GM19239 (cell line): ENCODE measurements at places on chromosomes 7 and 10.

GRCh38 chr7:27784399-27785053 lies 44.6 kb downstream of the TAX1BP1 start:
- no peak for DNase-seq

GRCh38 chr7:29214056-29214455 lies 19.5 kb downstream of the CHN2 start:
- no peak for DNase-seq

DNA sequence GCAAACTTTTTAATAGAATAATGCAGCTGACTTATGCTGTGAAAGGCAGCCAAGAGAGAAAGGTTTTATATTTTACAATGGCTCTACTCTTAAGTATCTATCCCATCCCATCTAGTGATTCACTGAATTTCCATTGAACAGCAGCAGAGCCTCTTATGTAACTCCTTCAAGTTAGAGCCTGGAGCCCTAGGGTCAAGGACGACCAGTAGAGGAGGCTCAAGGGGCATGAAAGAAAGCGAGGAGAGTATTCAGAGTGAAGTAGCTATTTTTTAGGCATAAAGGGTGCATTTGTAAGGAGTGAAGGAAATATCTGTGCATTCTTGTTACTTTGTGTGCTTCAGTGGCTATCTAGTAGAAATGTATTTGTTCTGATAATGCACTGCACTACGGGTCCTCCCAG lies 180.2 kb upstream of the TPK1 start:
- DNase-seq = no peak

DNA sequence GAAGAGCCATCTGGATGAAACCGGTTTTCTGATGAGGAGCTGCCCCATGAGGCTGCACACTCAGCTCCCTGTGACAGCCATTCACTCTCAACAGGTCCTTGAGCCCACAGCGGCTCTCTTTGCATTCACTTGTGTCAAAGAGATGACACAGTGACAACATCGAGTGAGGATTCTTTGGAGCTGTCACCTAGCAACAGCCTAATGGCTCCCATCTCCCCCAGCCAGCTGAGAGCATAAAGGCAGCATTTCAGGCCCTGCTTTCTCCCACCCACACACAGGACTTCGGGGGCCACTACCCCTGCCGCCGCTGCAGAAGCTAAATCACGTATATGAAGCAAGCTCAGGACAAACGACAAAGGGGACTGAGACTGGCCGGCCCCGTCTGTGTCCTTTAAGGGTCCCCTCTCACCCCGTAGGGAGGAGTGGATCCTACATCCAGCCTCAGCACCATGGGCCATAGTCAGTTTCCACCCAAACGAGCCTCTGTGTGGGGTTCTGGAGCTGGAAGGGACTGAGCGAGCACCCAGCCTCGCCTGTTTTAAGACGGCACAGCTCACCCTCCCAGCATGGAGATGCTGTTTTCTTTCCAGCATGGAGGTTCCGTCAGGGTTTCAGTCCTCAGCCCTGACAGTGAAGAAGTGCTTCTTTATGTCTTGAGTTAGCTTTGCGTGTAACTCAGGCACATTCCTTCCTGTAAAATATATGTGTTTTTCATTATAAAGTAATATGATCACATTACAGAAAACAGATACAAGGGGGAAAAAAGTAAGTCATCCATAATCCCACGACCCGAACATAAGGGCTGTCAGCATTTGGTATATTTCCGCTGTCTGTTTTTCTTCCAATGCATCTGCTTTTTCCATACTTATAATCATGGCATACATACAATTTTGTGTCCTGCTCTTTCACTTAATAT lies 4.9 kb downstream of the CPA4 start:
- DNase-seq = no peak

- DNase-seq = no peak
These were observed 25.0 kb upstream of the CALN1 start for GRCh38 chr7:72437061-72437585.

DNA sequence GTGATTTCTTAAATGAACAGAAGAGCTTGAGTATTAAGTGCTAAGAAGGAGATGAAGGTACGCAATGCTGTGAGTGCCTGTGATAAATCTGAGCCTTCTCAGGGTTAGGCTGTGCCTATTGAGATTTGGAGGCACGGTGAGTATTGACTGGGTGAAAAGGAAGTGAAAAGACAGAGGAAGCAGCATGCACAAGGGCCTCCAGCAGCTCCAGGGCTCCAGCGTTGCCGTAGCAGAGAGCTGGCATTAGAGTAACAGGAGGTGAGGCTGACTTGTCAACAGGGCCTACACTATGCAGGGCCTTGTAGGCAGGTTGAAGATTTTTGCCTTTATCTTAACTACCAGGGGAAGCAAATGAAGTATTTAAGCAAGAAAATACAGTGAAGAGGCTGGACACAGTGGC lies 54.1 kb upstream of the PDCD4 start:
- DNase-seq = no peak

- DNase-seq = no peak
These were observed 51.9 kb downstream of the EPC1 start for GRCh38 chr10:32295027-32295426.

DNA sequence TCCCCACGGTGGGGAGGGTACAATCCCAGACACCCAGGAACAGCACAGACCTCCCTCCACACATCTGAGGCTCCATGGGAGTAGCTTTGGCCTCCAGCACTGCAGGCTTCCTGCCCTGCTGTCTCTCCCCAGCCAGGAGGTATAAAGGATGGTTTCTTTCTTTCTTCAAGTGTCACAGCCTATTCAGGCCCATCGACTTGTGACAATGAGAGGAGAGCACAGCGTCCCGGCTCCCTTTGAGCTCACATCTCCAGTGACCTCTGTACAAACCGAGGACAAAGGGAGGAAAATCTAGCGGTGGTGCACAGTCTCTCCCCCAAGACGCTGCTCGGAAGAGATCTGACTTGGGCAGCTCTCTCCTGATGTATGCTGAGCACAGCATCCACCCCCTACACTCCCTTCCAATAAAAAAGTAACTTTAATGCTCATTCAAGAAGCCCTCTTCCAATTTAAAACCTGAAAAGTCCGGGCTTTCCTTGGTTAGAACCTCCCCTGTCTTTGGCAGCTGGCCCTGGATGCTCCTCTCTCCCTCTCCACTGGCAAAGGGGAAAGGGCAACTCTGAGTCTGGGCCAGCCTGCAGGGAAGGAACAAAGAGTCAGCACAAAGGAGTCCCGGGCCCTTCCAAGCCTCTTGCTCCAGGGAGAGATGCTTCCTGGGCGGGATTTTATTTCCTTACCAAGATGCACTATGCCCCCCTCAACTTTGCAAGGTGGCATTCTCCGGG lies 18.0 kb downstream of the CHST15 start:
- no peak for DNase-seq

DNA sequence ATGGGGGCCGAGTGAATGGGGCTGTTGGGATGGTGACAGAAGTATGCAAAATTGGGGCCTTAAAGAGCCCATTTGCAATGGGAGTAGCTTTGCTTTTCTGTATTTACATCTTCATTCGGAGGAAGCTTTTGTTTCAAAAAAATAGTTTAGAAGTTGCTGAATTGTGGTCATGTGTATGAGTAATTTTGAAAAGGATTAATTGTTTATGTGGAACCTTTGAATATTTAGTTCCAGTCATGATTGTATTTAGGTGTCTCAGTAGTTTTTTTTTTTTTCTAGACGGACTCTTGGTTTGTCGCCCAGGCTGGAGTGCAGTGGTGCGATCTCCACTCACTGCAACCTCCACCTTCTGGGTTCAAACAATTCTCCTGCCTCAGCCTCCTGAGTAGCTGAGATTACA lies 37.2 kb downstream of the RBM33 start:
- DNase-seq = no peak

- no peak for DNase-seq
These were observed 63.6 kb downstream of the GPR37 start for GRCh38 chr7:124701955-124702354.

DNA sequence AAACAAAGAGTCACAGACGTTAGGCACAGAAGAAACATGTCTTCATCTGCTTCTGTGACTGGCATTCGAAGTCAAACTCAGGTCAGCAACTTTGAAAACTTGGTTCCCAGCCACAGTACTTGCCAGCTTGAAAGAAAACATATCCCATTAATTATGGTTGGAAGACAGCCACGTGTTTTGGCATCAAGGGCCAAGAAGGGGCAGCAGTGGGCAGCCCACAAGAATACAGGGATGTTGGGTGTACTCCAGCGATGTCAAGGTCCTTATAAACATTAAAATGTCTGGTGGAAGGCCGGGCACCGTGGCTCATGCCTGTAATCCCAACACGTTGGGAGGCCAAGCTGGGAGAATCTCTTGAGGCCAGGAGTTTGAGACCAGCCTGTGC lies 29.5 kb downstream of the JCAD start:
- DNase-seq = no peak

DNA sequence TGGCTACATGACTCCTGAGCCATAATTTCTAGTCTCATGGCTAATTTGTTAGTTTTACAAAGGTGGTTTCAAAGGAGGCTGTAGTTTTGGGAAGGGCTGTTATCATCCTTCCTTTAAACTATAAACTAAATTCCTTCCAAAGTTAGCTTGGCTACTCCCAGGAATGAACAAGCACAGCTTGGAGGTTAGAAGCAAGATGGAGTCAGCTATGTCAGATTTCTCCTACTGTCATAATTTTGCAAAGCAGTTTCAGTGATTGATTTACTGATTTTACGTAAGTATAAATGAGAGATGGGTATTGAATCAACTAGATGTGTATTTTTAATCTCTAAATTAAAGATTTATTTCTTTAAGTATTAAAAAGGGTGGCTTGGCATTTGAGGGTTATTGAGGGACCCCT lies 79.9 kb downstream of the PHTF2 start:
- no peak for DNase-seq

- no peak for DNase-seq
These were observed 639.4 kb downstream of the CALN1 start for GRCh38 chr7:71772779-71773178.

DNA sequence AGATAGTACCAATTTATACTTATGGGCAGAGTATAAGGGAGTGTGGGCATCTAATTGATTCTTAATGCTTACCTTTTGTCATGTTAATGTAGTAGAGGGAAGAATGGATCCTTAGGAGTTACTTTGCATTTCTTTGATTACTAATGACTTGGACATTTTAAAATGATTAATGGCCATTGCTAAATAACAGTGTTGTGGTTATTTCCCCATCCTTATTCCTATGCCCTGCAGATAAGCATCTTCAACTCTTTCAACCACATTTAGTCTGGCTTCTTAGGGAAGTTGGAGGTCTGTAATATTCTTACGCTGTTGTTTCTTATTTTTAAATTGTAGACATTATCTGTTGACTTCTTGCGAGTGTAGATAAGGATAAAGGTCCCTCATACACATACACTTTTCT lies 37.2 kb downstream of the KAT6B start:
- no peak for DNase-seq

- no peak for DNase-seq
These were observed 21.4 kb upstream of the ZNF273 start for GRCh38 chr7:64881461-64882287.

- DNase-seq = no peak
These were observed 85.1 kb upstream of the KMT2C start for GRCh38 chr7:152520861-152521302.

GRCh38 chr10:19049567-19049966 lies 966 bp downstream of the MALRD1 start:
- DNase-seq = no peak

DNA sequence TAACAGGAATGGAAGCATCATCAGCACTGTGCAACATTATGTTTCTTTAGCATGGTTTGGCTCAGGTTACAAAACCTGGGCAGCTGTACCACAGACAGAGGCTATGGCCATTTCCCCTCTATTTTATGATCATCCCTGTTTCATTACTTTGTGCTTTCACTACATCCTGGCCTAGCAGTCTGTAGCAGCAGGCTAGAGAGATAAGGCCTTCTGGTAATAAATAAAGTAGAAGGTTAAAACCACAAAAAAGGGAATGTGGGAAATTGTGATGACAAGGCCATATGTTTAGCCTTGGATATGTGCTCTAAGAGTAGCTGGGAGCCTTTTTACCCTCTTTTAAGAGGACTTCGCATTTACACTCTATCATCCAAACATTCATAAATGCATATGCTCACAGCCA lies 266.2 kb upstream of the PHF14 start:
- no peak for DNase-seq

DNA sequence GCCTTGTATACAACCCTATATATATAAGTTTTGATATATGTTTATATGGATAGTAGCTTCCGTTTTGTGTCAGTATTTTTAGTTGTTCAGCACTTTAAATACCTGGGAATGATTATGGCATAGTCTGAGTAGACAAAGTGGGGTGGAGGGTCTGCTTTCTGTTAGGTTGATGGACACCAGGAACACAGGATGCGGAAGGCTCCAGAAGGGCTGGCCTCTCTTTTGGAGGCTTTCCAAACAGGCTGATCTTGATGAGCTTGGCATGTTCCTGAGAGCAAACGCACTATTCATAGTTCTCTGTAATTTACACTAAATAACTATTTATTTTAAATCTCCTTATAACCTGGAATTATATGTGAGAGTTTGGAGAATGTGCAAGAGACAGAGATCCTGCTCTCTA lies 12.7 kb downstream of the AKR1E2 start:
- no peak for DNase-seq

DNA sequence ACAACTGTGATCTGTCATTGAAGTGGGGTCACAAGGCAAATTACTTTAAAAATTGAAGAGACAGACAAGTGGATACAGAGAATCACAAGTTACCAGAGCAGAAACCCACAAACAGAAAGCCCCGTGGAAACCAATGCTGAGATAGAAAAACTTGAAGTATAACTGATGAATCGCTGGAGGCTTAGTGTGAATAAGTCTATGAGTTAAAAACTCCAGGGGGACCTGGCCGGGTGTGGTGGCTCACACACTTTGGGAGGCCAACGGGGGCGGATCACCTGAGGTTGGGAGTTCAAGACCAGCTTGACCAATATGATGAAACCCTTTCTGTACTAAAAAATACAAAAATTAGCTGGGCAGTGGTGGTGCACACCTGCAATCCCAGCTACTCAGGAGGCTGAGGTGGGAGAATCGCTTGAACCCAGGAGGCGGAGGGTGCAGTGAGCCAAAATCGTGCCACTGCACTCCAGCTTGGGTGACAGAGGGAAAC lies 69.7 kb upstream of the ZNRF2 start:
- no peak for DNase-seq
